ENCODE measurements at places on chromosomes 12 and 14.

- no peak overlapping the region for H3K27ac ChIP-seq
- H3K27me3 ChIP-seq = no peaks in the 10 kb centered on the region
- H3K36me3 ChIP-seq = no peaks in the 10 kb centered on the region
Measured at GRCh38 chr12:52418576-52419110, 12.5 kb upstream of the KRT82 start.

- H3K27me3 ChIP-seq = no peaks in the 10 kb centered on the region
- no peak for DNase-seq
- H3K4me1 ChIP-seq = peaks cover 20% of the 10 kb centered on the region
Measured at GRCh38 chr14:34030864-34031263, 80.0 kb upstream of the EGLN3 start.

DNA sequence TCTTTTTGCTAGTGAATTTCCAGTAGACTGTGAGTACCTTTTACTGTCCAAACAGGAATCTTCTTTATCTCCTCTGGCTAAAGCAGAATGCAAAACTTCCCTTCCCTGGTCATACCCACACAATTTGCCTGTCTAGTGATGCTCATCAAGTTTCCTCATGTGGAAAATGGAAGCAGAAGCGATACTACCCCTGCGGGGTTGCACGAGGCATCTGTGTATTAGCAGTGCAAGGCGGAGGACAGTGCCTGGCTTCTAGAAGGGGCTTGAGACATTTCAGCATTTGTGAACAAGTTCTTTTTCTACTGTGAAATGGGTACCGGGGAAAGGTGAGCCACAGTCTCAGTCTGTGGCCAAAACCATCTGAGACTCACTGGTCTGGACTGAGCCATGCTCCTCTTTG lies 340.9 kb downstream of the AACS start:
- no peak overlapping the region for H3K4me3 ChIP-seq
- H3K36me3 ChIP-seq = no peaks in the 10 kb centered on the region
- H3K27me3 ChIP-seq = no peaks in the 10 kb centered on the region
- no peaks in the 10 kb centered on the region for H3K4me1 ChIP-seq

GRCh38 chr12:442235-442884 lies 17.4 kb upstream of the B4GALNT3 start:
- H3K27me3 ChIP-seq = no peaks in the 10 kb centered on the region
- DNase-seq = no peak
- no peak overlapping the region for H3K4me3 ChIP-seq

- no peak overlapping the region for H3K4me3 ChIP-seq
- no peaks in the 10 kb centered on the region for H3K4me1 ChIP-seq
- no peak for DNase-seq
- no peak overlapping the region for H3K27ac ChIP-seq
- no peaks in the 10 kb centered on the region for H3K36me3 ChIP-seq
- H3K27me3 ChIP-seq = no peaks in the 10 kb centered on the region
Measured at GRCh38 chr12:109027767-109028166, 6.9 kb upstream of the SVOP start.

DNA sequence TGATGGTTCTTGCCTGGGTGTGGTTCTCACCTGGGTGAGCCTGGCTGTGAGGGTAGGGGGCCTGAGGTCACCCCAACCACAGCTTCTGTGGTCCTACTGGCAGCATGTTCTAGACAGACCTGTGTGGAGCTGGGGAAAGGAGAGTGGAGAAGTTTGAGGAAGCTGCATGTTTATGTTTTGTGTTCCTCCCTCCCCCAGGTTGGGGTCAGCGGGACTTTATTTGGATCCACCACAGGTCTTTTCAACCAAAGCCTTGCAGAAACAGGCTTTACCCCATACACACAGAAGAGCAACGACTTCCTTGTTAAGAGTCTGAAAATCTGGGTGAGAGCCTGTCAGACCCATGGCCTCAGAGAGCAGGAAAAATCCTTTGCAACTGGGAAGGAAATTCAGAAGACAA lies 5.6 kb downstream of the CD9 start:
- no peaks in the 10 kb centered on the region for H3K36me3 ChIP-seq
- DNase-seq = no peak
- peaks cover 97% of the 10 kb centered on the region for H3K4me1 ChIP-seq
- no peak overlapping the region for H3K4me3 ChIP-seq
- H3K27ac ChIP-seq = peak overlapping the region; percentile 91

- DNase-seq = no peak
- H3K27ac ChIP-seq = no peak overlapping the region
- no peaks in the 10 kb centered on the region for H3K27me3 ChIP-seq
- no peaks in the 10 kb centered on the region for H3K36me3 ChIP-seq
Measured at GRCh38 chr12:43285159-43285598, 266.8 kb downstream of the ADAMTS20 start.

GRCh38 chr14:54147282-54147681 lies 190.7 kb upstream of the BMP4 start:
- no peaks in the 10 kb centered on the region for H3K4me1 ChIP-seq
- no peaks in the 10 kb centered on the region for H3K27me3 ChIP-seq
- H3K4me3 ChIP-seq = no peak overlapping the region

DNA sequence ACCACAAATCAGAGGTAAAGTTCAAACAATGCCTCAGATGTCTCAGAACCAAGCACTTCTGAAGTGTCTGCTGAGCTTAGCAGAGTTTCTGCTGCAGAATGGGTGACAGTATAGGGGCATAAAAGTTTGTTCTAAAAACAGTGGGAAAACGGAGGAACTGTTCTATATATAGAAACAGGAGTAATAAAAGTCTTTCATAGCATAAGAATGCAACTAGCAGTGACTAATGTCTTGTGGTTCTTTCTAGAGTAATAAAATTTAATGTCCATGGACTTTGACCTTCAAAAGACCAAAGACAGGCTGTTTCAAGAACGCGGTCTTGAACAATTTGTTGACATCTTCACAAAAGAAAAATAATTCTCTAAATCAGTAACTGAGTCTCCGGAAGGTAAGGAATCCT lies 107.5 kb upstream of the FAR2 start:
- H3K36me3 ChIP-seq = no peaks in the 10 kb centered on the region
- H3K27ac ChIP-seq = peak overlapping the region; percentile 68
- H3K4me3 ChIP-seq = peak overlapping the region; percentile 25

All from vagina (tissue), 2 donors.